NCI-H1436 treated with DMSO at 0.1 percent for 48 hours (cell line): ENCODE measurements at places on chromosomes 6 and 20.

DNA sequence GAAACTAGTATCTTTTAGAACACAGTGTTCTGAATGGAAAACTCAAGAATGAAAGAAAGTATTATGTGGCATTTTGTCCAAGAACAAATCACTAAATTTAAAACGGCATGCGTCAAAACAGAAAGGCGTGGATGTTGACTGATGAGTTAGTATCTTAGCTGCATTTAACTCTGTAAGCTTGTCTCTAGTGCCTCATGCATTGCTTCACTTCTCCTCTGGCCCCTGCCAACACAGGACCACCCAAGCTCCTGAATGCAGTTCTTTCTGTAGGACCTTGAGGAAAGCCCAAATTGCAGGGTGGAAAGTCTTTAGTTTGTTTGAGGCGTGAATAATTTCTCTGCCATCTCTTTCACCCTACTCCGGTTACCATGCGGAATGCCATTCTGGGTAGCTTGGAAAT, 632.2 kb downstream of the COL12A1 start:
- DNase-seq = no peak

GRCh38 chr20:62056377-62056776, 9.3 kb downstream of the TAF4 start:
- no peak for DNase-seq

- DNase-seq = no peak
Observed at GRCh38 chr6:135932651-135933050, 81.2 kb downstream of the PDE7B start.

GRCh38 chr20:38674092-38674764, 50.1 kb upstream of the SLC32A1 start:
- no peak for DNase-seq

GRCh38 chr6:30836957-30837356, 47.4 kb upstream of the DDR1 start:
- no peak for DNase-seq

DNA sequence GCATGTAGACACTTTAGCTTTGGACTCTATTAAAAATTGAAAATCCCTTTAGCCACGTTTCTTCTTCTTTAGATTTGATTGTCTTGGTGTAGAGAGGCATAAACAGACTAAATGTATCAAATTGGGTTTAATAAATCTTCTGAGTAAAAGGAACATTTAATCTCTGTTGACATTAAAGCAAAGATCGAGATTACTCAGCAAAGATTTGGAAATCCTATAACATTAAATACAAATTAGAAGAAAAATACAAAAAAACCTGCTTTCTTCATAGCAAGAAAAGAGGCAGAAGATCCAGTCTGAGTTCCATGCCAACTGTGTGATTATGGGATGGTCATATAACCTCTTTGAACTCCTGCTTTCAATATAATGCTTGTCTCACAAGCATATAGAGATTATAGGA, 172.3 kb downstream of the GJA1 start:
- no peak for DNase-seq

DNA sequence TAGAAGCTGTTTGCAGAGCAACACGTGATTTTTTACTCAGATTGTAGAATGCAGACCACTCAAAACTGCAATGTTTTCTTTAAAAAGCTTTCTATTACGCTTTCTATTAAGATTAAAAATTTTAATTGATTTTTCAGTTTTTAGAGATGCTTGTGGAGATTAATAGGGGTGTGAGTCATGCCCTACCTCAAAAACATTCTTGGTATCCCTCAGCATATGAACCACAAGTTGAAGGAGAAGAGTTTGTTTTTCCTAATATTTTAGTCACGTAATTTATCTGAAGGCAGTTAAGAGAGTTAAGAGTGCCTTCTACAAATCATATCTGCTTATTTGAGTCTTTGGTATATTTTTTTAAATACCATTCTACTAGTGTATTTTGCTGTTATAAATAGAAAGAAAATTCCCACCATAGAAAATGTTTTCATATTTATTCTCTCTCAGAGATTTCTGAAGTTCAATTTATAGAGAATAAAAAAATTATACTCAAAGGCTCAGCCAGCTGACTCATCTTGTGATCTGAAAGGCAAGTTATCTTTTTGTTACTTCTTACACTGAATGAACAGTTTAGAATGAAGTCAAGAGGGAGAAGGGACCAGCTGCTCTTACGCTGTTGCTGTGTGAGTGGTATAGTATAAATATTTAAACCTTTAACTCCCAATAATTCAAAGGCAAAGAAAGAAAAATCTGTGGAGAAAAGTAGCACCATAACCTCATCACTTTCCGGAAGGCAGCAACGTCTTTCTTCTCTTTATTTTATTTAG, 7.6 kb downstream of the RIPOR2 start:
- DNase-seq = no peak

DNA sequence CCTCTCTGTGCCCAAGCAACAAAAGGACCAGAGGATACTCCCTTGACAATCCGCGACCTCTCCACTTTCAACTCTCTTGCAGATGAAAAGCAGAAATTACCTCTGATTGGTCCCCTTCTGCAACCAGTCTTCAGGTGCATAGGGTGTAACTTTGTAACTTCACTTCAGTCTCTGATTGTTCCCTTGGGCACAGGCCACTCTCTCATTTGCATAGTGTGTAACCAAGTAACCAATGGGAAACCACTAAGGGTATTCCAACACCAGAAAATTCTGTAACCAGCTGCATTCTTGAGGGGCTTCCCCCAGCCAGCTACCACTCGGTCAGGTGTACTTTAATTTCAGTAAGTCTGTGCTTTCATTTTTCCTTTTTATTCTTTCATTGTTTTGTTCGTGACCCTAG, 4.4 kb upstream of the RAET1L start:
- DNase-seq = no peak

DNA sequence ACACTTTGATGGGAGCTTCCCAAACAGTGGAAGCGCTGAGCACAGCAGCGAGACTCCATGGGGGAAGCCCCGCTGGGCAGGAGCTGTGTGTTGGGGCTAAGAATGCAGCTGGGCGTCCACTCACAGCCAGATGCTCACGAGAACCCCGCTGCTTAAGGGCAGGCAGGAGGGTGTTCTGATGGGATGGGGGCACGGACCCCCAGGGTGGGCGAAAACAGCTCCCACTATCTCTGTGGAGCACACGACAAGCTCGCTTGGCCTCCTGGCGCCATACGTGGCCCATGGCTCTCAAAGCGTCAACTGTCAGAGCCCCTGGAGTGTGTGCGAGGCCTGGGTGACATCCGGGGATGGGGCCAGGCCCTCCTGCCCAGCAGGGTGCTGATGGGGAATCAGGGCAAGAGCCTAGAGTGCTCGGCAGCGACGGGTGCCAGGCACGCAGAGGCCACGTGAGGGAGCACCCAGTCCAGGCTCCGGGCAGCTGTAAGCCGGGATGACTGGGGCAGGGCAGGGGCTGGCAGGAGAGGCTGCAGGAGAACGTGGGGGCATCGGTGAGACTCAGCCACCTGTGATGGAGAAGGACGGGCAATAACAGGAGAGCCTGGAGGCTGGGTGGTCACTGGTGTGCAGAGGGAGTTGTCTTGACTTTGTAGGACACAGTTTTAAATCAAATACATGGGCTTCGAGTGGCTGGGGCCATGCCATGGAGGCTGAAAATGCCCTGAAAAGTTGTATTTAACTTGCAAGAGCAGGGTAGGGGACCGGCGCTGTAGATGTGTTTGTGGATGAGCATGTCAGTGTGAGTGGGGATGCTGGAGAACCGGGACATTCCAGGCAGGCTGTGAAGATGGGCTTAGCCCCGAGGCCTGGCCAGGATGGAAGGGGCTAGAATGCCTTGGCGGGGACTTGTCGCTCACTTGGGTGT, 27.3 kb downstream of the PYGB start:
- DNase-seq = no peak

DNA sequence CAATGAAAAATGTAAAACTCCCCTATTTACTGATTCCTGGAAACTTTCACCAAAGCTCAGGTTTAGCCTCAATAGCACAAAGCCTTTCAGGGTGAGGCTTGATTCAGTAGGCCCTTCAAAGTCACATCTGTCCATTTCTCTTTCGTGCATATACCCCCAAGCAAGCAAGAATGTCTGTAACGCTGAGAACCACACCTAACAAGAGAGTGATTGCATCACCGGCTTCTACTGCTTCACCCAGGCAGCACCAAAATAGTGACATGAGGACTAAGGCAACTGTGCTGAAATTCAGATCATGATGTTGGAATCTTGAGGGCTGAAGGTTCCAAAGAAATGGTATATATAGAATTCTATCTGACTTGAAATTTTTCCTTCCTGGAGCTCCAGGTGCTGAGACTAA, 26.1 kb downstream of the CGA start:
- no peak for DNase-seq

GRCh38 chr20:11153819-11154218, 480.0 kb upstream of the JAG1 start:
- DNase-seq = no peak

DNA sequence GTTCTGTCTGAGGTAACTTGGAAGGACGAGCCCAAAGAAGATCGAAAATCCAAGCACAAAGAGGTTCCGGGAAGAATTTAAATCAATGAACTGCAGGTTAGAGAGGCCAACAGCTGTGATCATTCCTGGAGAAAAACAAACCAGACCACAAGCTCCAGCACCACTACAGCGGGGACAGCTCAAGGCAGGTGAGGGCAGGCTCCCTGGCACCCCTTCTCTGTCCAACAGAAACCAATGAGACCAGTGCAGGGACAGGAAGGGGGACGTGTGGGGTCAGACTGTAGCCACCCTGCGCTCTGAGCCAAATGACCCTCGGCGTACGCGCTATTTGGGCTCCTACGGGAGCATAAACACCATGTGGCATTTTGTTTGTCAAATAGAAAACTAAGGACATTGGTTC, 139.3 kb downstream of the SLC23A2 start:
- DNase-seq = no peak

DNA sequence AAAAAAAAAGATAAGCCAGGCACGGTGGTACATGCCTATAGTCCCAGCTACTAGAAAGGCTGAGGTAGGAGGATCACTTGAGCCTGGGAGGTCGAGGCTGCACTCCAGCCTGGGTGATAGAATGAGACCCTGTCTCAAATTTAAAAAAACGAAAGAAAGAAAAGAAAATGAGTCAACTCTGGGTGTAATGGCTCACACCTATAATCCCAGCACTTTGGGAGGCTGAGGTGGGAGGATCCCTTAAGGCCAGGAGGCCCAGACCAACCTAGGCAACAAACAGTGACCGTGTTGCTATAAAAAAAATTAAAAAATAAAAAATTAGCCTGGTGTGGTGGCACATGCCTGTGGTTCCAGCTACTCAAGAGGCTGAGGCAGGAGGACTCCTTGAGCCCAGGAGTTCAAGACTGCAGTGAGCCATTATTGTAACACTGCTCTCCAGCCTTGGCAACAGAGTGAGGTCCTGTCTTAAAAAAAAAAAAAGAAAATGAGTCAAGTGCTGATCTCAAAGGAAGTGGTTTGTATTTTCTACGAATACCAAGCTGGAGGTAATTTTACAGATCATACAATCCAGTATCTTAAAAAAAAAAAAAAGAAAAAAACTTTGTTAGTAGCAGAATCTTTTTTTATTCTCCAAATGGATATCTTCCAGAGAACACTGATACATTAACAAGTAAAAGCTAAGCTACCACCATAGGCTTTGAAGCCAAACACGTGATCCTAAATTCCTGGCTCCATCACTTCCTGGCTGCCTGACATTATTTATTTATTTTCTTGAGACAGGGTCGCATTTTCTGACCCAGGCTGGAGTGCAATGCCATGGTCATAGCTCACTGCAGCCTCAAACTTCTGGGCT, 5.7 kb downstream of the COMMD7 start:
- no peak for DNase-seq

- DNase-seq = no peak
Observed at GRCh38 chr6:113631666-113632065, 225.5 kb upstream of the MARCKS start.

DNA sequence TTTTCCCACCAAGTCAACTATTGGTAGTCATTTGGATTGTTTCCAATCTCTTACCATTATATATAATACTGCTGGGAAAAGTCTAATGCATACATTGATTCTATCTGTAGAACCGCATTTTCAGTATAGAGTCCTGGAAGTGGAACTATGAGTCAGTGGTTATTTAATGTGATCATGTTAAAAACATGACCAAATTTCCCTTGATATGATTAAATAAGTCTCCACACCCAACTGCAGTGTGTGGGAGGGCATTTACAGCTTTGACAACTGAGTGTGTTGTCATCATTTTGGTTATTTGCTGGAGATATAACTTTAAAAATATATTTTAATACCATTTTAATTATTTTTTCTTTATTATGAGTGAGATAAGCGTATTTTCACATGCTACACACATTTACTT, 1027.6 kb downstream of the EYS start:
- no peak for DNase-seq

GRCh38 chr20:53434662-53435061, 159.0 kb downstream of the ZNF217 start:
- no peak for DNase-seq

GRCh38 chr6:15758631-15759215, 95.9 kb upstream of the DTNBP1 start:
- DNase-seq = no peak

DNA sequence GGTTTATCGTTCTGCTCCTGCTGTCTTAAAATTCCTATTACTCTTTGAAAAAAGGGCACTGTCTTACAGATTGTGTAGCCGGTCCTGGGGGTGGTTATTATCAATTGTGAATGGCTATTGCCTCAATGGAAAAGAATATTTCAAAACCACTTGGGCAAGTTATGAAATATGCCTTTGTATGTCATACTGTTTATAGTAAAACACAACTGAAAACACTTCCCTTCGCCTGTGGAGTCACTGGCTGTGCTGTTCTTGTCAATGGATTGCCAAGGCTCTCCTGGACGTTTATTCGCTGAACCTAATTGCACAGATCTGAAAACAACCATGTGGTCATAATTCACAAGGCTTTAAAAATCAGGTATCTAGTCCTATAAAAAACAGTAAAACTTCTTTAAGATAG, 47.8 kb upstream of the TAGAP start:
- no peak for DNase-seq

GRCh38 chr6:143696664-143697000, 18.9 kb downstream of the PHACTR2 start:
- DNase-seq = no peak

- no peak for DNase-seq
Observed at GRCh38 chr6:111898452-111898851, 25.2 kb upstream of the FYN start.

- no peak for DNase-seq
Observed at GRCh38 chr6:43226192-43226851, 3.0 kb downstream of the DNPH1 start.

GRCh38 chr6:108966251-108966650, 118.0 kb downstream of the ARMC2 start:
- no peak for DNase-seq
